CD8-positive, alpha-beta memory T cell (primary cell): ENCODE measurements at places on chromosomes 16 and 17. TPM values are rescaled to one million over a fixed set of nuclear protein-coding genes. Genes with fewer than 3 reads are reported as not detected.
A peak's percentile ranks its signal among the peaks of the same experiment; 100 is the strongest.

DNA sequence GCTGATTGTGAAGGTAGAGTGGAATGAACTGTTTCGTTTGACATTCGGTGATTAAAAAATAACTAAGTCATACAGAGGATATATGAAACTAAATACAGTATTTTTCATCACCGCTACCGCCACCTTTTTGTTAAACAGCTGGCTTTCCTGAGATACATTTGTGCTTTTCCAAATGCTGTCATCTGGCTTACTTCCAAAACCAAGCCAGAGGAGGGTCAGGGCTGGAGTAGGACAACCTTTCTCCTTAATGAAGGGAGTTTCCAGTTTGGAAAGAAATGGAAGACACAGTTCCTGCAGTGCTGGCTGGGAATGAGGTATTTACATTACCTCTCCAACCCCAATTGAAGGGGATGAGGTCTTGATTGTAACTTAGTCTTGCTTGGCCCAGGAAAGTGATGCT is 3.2 kb downstream of the TNRC6C start:
- no peak for DNase-seq

- DNase-seq: peak; percentile 39
Measured at GRCh38 chr17:28725660-28726225, 290 bp downstream of the TLCD1 start.

DNA sequence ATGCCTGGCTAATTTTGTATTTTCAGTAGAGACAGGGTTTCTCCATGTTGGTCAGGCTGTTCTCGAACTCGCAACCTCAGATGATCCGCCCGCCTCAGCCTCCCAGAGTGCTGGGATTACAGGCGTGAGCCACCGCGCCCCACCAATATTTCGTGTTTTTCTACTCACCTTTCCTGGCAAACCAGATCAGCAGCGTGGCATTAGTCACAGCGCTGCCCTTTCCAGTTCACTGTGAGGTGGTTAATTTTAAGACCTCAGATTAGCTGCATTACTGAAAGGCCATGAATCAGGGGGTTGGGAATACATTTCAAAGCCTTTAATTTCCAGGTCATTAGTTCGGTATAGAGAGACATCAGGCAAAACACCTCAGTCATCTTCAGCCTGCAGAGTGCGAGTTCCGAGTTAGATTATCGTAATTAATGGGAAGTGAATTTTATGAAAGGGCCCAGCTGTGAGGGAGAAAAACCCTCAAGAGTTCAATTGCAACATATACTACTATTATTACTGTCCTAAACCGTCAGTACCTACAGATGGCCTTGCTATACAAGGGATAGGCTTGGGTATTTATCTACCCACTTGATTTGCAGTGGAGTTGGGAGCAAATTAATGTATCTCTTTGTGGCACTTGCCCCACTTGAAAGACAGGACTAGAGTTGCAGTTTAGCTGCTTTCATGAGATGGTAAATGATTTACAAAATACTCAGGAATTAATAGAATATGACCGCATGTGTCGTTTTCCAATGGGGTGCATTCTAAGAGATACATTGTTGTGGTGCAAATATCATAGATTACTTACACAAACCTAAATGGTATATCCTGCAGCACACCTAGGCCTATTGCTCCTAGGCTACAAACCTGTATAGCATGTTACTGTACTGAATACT is 2.1 kb upstream of the USP32 start:
- DNase-seq: no peak

Gene DNAH17
- 0.20 TPM for total RNA-seq

DNA sequence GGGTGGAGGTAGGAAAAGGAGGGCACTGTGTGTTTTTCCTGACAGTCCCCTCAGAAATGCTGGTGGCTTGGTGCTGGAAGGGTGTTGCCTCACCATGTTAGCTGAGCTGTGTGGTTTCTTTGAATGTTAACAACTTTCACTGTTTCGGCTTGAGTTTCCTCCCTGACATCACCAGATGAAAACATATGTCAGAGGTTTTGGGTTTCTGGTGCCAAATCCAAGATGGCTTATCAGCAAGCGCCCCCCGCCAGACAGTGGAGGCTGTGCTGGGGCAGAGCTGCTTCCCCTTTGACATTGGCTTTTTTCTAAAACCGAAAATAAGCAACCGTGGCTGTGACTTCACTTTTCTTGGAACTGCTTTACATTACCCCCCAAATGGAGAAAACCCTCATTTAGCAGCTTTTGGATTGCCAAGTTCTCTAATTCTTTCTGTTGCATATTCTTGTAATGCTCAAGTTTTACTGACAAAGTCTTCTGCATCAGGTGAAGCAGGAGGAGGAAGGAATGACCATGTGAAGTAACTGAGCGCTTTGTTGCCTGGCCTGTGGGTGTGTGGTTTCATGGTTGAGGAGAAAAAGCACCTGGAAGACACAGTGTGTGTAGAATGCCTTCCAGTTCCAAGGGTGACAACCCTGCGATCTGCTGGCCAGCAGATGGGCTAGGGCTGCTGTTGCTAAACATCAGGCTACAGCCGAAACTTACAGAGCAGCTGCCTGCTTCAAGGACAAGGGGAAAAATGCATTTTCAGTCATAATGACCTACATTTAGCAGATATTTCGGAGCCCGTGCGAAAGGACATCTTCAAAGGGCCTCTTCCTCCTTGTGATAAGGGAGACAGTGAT is 9.7 kb downstream of the RMI2 start:
- peak; percentile 85 for DNase-seq

DNA sequence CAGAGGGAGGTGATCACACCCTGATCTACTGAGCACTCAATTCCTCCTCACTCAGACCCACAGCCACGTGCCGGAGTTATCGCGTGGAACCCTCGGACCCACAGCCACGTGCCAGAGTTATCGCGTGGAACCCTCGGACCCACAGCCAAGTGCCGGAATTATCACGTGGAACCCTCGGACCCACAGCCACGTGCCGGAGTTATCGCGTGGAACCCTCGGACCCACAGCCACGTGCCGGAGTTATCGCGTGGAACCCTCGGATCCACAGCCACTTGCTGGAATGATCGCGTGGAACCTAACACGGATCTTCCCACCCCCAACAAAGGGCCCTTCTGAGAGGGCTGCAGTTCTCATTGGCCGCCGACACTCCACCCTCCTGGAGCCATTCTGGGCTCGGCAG is 97.7 kb downstream of the PGS1 start:
- DNase-seq: no peak

GRCh38 chr17:76881966-76882365 is 13.8 kb downstream of the MGAT5B start:
- no peak for DNase-seq

Gene DPEP2
- total RNA-seq: 6.2 TPM

DNA sequence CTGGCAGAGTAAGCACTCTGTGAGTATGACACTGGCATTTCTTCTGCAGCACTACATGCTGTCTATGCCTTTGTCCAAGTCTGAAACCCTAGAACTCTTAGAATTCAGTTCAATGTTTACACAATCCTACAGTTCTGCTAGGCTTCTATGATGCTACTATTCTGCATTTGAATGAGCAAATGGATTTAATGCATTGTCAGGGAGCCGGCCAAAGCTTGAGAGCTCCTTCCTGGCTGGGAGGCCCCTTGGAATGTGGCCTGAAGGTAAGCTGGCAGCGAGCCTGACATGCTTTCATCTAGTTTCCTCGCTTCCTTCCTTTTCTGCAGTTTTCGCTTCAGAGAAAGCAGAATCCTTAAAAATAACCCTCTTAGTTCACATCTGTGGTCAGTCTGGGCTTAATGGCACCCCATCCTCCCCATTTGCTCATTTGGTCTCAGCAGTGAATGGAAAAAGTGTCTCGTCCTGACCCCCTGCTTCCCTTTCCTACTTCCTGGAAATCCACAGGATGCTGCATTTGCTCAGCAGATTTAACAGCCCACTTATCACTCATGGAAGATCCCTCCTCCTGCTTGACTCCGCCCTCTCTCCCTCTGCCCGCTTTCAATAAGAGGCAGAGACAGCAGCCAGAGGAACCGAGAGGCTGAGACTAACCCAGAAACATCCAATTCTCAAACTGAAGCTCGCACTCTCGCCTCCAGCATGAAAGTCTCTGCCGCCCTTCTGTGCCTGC is at the start of gene CCL2:
Gene CCL2 (plus strand): TSS at position 635 of the 730 bp plus-strand sequence. CDS start 65 bp downstream, at position 700.
- no peak for DNase-seq

- DNase-seq: no peak
Measured at GRCh38 chr17:27355419-27355818, 61.5 kb downstream of the WSB1 start.

GRCh38 chr17:42591411-42591810 is 13.9 kb upstream of the PSMC3IP start:
- no peak for DNase-seq

DNA sequence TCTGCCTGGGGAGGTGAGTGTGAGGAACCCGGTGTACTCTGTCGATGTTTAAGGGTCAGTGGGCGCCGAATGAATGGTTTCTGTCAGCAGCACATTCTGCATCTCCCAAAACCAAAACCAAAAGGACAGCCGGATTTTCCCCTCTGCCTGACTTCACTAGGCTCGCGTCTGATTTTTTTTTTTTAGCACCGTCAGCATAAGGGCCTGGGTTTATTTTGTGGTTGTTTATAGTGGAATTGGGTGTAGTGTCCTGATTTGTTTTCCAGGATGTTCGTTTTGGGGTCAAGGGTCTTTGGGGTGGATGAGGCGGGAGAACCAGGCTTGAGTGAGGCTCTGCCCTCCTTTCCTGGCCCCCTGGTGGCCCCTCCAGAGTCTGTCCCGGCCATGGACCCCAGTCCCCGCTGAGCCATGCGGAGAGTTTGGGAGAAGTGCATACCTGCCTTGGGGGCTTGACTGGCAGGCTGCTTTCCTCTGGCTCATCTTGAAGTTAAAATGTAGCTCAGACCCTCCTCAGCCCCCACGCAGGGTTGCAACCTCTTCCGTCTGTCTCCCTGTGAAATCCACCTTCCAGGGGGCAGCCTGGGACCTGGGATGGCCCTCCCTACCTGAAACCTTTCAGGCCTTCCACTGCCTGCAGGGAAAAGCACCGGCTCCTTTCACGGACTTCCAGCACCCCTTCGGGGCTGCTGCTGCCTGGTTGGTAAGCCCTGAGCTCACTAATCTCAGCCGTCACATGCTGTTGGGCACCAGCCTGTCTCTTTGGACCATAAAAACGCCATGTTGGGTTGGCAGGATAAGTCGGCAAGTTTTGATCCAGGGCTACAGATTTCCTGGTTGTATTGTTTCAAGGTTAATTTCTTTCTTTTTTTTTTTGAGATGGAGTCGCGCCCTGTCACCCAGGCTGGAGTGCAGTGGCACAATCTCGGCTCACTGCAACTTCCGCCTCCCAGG is 60.2 kb downstream of the JPH3 start:
- DNase-seq: no peak

- no peak for DNase-seq
Measured at GRCh38 chr16:49469930-49470451, 96.4 kb downstream of the C16orf78 start.

DNA sequence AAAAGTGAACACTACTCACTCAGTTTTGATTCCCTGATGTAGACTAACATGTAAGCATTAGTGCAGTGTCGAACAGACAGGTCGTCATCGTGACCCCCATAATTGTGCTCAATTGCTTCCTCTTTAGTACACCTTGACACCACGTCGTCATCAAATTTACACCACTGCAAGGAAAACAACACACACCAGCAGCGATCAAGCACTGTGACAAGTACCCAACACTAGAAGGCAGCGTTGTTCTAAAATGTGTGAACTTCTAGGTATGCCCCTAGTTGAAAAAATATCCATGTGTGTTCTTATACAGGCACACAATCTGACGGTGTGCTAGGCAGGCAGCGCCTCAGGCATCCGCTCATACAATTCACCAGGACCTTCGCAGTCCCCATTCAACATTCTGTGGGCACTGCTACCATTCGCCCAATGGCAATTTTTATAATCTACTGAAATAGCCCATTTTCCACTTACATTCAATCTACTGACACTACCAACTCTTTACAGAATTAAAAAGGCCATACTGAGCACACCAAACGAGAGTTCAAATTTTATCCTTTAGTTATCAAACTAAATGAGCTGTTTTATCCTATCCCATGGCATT is 23.1 kb downstream of the LITAFD start:
- no peak for DNase-seq

- DNase-seq: no peak
Measured at GRCh38 chr16:16850274-16850673, 471.3 kb downstream of the NPIPA7 start.

DNA sequence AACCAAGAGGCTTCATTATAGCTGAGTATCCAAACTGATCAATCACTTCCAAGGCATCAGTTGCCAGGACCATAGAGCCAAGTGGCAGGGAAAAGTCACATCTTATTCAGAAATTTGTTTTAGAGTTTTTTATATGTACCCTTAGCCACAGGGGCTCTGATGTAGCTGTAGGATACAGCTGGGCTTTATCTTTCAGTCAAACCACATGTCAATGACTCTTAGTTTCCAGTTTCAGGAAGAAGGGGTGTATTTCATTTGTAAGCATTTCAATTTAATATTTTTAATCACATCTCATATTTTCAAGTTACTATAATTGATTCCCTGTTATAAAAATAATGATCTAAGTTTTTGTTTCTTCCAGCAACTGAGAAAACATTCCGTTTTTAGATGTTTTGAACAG is 2.9 kb upstream of the FLCN start:
- DNase-seq: no peak

Gene CMTM1
- 8.6 TPM for total RNA-seq

DNA sequence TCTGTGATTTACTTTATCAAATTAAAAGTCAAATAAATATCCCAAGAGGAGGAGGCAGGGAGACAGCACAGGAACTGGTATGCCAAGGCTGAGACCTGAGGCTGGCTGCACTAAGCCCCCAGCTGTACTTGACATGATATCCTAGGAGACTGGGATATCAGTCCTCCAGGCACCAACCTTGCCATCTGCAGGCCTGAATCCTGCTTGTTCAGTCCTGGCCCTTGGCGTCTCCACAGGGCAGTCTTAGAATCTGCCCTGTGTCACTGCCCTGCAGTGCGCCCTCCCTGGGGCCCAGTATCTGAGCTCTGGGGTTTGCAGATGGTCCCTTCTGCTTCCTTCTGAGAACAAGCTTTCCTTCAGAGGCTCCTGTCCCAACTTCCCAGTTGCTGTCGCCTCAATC is 75.9 kb downstream of the HS3ST3A1 start:
- no peak for DNase-seq

DNA sequence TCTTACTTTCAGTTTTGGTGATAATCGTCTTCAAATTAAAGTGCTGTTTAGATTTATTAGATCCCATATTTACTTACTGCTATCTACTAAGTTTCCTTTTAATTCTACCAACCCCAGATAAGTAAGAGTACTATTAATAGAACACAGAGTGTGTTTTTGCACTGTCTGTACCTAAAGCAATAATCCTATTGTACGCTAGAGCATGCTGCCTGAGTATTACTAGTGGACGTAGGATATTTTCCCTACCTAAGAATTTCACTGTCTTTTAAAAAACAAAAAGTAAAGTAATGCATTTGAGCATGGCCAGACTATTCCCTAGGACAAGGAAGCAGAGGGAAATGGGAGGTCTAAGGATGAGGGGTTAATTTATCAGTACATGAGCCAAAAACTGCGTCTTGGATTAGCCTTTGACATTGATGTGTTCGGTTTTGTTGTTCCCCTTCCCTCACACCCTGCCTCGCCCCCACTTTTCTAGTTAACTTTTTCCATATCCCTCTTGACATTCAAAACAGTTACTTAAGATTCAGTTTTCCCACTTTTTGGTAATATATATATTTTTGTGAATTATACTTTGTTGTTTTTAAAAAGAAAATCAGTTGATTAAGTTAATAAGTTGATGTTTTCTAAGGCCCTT is 56.8 kb downstream of the HLF start:
- no peak for DNase-seq

GRCh38 chr17:79975498-79976134 is 60.1 kb downstream of the TBC1D16 start:
- no peak for DNase-seq

- no peak for DNase-seq
Measured at GRCh38 chr16:80058214-80058613, 457.7 kb upstream of the MAF start.
